ENCODE measurements at places on chromosomes 2 and 18. TPM values are rescaled to one million over a fixed set of nuclear protein-coding genes. Genes with fewer than 3 reads are reported as not detected.

Gene HMSD
- 5.5 TPM for total RNA-seq

- DNase-seq: no peak
- H3K36me3 ChIP-seq: peaks cover 5% of the 10 kb centered on the region
- H3K27me3 ChIP-seq: no peaks in the 10 kb centered on the region
- H3K4me3 ChIP-seq: no peak overlapping the region
- no peak overlapping the region for H3K27ac ChIP-seq
Observed at GRCh38 chr2:48278590-48278989, 251.4 kb upstream of the STON1 start.

GRCh38 chr2:30277582-30277981 is 46.2 kb downstream of the LBH start:
- peaks cover 14% of the 10 kb centered on the region for H3K27me3 ChIP-seq
- H3K4me3 ChIP-seq: no peak overlapping the region
- H3K4me1 ChIP-seq: peaks cover 5% of the 10 kb centered on the region
- H3K36me3 ChIP-seq: no peaks in the 10 kb centered on the region

GRCh38 chr18:36833120-36833519 is 4.2 kb downstream of the KIAA1328 start:
- DNase-seq: no peak
- no peak overlapping the region for H3K27ac ChIP-seq
- H3K4me1 ChIP-seq: peaks cover 12% of the 10 kb centered on the region
- H3K36me3 ChIP-seq: peaks cover 3% of the 10 kb centered on the region
- no peak overlapping the region for H3K4me3 ChIP-seq
- no peaks in the 10 kb centered on the region for H3K27me3 ChIP-seq

Gene LHCGR
- total RNA-seq: not detected

Gene RRM2
- total RNA-seq: 79.8 TPM

Gene GTF3C2
- 106 TPM for total RNA-seq

Gene PLCL1
- 41.1 TPM for total RNA-seq

DNA sequence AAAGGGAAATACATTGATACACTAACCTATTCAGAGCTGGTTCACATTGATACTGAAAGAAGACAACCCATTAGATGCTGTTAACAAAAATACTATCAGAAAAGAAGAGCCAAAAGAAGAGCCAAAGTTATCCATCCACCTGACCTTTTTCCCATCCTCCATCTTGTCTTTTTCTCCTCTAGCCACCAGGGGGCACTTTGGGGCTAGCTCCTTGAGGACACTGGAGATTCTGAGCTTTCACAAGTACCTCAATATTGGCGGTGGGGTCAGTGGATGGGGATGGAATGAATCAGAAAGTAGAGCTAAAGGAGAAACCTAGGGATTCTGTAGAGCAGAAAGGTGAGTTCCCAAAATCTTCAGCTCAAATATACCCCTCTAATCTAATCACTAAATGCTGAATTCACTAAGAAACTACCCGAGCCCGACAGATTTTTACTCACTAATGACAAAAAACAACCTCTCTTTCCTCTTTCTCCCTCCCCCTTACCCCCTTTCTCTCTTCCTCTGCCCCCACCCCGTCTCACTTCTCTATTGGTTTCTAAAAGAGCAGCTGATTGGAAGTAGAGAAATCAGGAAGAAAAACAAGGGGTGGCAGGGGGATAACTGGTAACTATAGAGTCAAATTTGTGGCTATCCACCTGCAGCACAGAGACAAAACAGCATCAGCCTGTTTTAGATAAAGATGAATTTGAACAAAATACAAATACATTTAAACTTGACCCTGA is 203.3 kb downstream of the TCF4 start:
- no peak overlapping the region for H3K27ac ChIP-seq
- peaks cover 24% of the 10 kb centered on the region for H3K36me3 ChIP-seq
- H3K4me3 ChIP-seq: no peak overlapping the region
- no peak for DNase-seq

- no peak overlapping the region for H3K4me3 ChIP-seq
- DNase-seq: no peak
- H3K27ac ChIP-seq: no peak overlapping the region
- no peaks in the 10 kb centered on the region for H3K27me3 ChIP-seq
- H3K4me1 ChIP-seq: no peaks in the 10 kb centered on the region
Observed at GRCh38 chr18:5309888-5310470, 14.5 kb upstream of the ZBTB14 start.

- no peak overlapping the region for H3K27ac ChIP-seq
- H3K4me3 ChIP-seq: no peak overlapping the region
- DNase-seq: no peak
- peaks cover 4% of the 10 kb centered on the region for H3K36me3 ChIP-seq
Observed at GRCh38 chr18:10046178-10046807, 132.5 kb downstream of the VAPA start.

GRCh38 chr2:193988784-193989183 is 1668.2 kb upstream of the SLC39A10 start:
- H3K4me1 ChIP-seq: no peaks in the 10 kb centered on the region
- no peak overlapping the region for H3K27ac ChIP-seq
- no peak overlapping the region for H3K4me3 ChIP-seq
- no peak for DNase-seq

Gene MDH1B
- total RNA-seq: 2.8 TPM

DNA sequence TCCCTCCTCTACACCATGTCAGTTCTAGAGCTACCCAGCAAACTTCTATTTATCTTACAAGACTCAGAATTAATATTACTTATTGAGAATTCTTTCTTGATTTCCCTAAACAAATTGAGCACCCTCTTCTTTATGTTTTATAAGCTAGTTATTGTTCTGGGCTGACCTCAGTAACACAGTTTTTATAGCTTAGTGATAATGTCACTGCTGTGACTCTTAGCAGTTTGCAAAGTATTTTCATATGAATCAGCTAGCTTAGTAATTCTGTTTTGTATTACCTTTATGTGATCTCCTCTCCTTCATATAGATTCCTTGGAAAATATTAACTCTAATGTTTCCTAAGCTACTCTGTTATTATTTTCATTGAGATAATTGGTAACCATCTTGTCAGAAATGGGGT is 114.9 kb downstream of the PMS1 start:
- no peak for DNase-seq
- H3K4me3 ChIP-seq: no peak overlapping the region
- H3K27ac ChIP-seq: no peak overlapping the region
- H3K36me3 ChIP-seq: no peaks in the 10 kb centered on the region
- H3K4me1 ChIP-seq: peaks cover 3% of the 10 kb centered on the region
- no peaks in the 10 kb centered on the region for H3K27me3 ChIP-seq

Gene CRYGC
- total RNA-seq: not detected

GRCh38 chr18:3468066-3468705 is 18.2 kb downstream of the TGIF1 start:
- no peak for DNase-seq
- no peaks in the 10 kb centered on the region for H3K36me3 ChIP-seq
- H3K27ac ChIP-seq: no peak overlapping the region
- no peak overlapping the region for H3K4me3 ChIP-seq
- no peaks in the 10 kb centered on the region for H3K27me3 ChIP-seq
